ENCODE measurements at places on chromosomes 7 and 10. TPM values are rescaled to one million over a fixed set of nuclear protein-coding genes. Genes with fewer than 3 reads are reported as not detected.
A peak's percentile ranks its signal among the peaks of the same experiment; 100 is the strongest.

The CTTNBP2 gene
- total RNA-seq, result 41.1 TPM

The LIPF gene
- not detected for total RNA-seq

The SGCE gene
- 59.6 TPM for total RNA-seq

The SPDYE11 gene
- total RNA-seq, result not detected

The PAX2 gene
- 102 TPM for total RNA-seq

The CYP2C19 gene
- 0.28 TPM for total RNA-seq

The GPR15LG gene
- 0.44 TPM for total RNA-seq

The ITPRID1 gene
- not detected for total RNA-seq

- no peak for DNase-seq
These were observed 315.3 kb downstream of the CXCL12 start for GRCh38 chr10:44069573-44069972.

- DNase-seq, result no peak
These were observed 43.2 kb upstream of the GDF10 start for GRCh38 chr10:47256751-47257336.

DNA sequence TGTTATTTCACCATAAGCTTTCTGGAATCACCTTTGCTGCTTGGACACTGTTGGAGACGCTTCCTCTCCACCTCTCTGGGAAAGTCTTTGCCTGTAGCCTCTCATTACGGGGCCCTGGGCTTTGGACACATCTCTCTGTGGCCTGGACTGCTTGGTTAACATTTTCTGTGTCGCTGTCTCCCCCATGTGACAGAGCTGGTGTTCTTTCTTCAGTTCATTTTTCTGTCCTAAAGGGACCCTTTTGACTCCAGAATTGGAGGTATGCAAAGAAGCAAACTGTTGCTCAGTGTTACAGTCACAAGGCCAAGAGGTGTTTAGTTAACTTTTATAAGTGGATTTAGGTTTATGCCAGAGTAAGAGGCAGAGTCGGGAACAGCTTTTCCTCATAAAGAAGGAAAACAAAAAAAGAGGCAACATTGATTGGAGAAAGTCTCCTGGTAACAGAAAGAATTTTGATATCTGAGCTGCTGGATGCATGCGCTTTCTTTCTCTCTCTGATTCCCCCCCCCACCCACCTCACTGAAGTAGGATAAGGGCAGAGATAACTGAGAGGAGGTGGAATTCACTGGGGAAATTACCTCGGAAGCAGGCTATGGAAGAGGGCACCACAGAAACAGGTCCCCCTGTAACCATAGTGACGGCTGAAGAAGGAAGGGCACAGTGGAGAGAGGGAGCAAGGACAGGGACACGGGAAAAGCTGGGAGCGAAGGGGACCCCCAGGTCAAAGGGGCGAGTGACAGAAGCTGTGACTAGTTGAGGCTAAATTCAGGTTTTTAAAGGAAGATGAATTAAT, 57.8 kb downstream of the LGI1 start:
- no peak for DNase-seq

- no peak for DNase-seq
These were observed 43.3 kb upstream of the HBP1 start for GRCh38 chr7:107125475-107125874.

DNA sequence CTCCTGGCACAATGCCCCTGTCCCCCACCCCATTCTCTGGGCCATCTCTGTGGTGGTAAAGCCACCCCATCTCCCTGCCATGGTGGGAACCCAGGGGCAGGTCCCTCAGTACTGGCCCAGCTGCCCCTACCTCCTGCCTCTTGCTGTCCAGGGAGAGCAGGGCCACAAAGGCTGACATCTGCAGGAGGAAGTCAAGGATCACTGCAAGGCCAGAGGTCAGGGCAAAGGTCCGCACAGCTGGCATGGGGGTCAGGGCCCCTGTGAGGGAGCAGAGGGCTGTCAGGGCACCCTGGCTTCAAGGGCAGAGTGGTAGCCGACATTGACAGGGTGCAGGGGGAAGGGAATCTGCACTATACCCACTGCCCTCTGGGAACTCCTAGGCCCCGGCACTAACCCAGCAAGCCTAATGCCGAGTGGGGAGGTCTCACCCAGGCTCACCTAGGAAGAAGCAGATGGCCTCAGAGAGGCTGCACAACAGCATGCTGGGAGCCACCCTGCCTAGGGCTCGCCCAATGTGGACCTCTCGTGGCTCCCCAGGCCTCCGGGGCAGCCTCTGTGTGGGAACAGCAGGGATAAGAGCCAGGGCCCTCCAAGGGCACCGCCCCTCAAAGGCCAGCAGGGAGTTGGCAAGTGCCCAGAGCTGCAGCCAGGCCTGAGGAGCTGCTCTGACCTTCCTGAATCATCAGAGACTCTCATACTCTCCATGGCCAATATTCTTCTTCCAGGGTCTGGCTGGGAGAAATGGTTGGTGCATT, 7.7 kb downstream of the NPC1L1 start:
- DNase-seq, result no peak

- DNase-seq, result no peak
These were observed 122.6 kb downstream of the MARCHF5 start for GRCh38 chr10:92413519-92413918.

DNA sequence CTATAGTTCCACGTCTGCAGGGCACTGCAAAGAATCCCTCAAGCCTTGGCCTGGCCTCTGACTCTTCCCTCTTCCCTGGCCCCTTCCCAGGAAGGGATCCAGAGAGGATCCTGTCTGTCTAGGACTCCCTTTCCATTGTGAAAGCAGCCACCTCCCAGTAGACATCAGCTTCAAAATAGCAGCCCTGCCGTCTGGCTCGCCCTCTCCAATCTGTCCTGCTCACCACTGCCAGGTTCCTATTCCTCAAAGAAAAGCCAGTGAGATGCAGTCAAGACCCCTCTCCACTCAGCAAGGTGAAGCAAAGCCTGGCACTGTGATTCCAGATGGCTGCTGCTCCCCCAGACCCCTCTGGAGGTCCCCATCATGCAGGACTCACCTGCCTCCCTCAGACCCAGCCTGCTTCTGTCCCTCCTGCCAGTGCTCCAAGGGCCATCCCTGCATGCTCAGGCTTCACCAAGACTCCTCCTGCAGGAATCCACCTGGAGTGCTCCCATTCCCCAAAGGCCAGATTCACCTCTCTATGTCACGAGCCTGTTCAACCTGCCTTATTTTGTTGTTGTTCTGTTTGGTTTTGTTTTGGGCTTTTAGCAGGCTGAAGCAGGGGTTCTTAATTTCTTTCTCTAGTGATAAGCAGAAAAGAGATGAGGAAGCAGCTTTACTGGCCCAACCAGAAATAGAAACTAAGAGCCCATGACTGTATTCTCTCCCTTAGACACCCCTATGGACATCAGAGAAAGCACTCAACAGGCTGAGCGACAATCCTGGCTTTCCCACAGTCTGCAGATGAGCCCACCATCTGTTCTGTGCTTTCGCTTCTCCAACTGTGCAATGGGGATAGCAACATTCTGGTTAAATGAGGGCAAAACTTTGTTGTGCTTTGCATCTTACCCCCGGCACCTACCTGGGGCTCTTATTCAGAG, 305.1 kb downstream of the GRID1 start:
- DNase-seq, result peak; percentile 6

GRCh38 chr10:34612446-34612845, 202.7 kb downstream of the PARD3 start:
- no peak for DNase-seq

GRCh38 chr7:156903232-156903909, 10.4 kb upstream of the LMBR1 start:
- DNase-seq, result no peak

DNA sequence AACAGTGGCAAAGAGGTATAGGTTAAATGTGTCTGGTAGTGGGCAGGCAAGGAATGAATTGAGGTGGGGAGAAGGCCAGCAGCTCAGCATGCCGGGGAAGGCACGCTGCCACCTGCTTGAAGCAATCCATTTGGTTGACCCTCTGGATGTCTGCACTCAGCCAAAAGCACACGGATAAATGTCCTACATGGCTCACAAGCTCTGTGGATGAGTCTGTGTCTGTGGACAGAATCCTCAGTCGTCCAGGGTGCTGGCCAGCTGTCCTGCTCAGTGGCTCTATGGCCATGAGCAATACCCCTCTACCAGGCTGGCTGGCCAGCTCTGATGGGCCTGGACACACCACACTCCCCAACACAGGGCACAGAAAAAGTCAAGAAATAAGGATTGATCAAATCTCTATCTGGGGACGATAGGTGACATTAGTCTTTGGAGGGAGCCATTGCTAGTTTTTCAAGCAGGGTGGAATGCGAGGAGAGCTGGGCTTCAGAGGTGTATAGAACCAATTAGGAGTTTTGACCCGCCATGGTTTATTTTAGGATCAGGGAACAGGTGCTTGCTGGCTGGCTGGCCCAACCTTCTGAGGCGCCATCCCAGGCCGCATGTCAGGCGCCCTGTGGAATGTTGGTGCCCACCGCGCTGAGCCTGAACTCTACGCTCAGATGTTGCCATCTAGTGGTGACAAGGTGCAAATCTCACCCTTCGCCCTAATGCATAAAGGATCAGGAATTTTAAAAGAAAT, 493.4 kb downstream of the TNS3 start:
- peak; percentile 72 for DNase-seq

DNA sequence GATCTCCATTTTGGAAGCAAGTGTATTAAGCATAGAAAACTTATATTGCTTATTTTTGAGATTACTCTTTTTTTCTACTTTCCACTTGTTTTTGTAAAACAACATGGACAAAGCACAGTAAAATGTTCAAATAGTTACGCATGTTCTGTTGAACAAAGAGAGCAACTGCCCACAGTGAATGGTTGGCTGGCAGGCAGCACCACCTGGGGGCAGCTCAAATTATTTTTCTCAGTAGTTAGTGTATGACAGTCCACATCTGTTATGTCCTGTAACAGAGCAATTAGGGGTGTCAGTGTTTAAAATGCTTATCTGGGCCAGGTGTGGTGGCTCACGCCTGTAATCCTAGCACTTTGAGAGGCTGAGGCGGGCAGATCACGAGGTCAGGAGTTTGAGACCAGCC, 46.1 kb upstream of the CACUL1 start:
- DNase-seq, result peak; percentile 58

DNA sequence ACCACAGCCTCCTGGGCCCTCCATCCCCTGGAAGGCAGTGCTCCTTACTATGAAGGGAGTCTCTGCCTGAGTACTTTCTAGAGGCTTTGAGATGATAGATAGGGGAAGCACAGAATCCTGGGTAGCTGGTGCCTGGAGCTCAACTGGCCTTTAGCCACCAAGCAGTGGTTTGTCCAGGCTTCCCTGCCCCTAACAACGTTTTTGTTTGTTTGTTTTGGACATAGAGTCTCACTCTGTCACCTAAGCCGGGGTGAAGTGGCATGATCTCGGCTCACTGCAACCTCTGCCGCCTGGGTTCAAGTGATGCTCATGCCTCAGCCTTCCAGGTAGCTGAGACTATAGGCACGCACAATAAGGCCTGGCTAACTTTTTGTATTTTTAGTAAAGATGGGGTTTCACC, 289.4 kb downstream of the PLXNA4 start:
- no peak for DNase-seq

GRCh38 chr7:102305414-102306268, 19.0 kb downstream of the SH2B2 start:
- no peak for DNase-seq

DNA sequence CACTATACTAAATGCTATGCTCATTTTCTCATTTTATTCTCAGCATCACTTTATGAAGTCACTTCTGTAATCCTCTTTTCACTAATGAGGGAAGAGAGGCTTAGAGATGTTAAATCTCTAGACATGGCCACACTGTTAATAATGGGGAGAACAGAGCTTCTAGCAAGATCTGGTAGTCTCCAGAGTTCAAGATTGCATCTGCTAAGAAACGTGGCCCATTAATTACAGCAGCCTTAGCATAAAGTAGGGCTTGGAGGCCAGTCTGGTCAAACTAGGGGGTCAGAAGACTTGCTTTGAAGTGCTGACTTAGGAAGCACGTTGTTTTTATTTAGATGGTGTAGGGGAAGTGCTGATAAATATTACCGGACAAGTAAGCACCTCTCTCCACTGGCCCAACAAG, 29.3 kb downstream of the ARL4A start:
- no peak for DNase-seq

DNA sequence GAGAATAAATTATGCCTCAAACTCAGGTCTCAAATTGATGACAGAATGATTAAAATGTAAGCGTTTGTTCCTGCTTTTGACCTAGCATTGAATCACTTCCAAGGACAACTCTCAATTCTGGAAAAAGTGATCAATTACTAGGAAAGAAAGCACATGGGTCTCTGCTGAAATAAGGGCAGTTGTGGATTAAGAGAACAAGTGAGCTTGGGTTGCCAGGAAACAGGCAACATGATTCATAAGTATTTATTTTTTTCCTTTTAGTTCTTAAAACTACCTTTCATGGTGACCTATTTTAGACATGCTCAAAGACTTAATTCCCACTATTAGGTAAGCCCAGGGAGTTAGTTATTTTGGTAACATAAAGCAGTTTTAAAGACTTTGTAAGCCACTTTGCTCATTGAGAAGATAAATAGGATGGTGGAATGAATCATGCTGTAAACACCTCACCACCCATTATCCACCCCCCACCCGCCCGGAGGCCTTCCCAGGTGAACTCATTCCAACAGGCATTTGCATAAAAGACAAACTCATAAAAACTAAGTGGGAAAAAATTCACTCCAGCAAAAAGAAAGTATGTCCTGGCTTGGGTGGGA, 728.3 kb downstream of the SORCS1 start:
- DNase-seq, result no peak

- DNase-seq, result no peak
These were observed 14.0 kb upstream of the RAMP3 start for GRCh38 chr7:45143616-45144015.

DNA sequence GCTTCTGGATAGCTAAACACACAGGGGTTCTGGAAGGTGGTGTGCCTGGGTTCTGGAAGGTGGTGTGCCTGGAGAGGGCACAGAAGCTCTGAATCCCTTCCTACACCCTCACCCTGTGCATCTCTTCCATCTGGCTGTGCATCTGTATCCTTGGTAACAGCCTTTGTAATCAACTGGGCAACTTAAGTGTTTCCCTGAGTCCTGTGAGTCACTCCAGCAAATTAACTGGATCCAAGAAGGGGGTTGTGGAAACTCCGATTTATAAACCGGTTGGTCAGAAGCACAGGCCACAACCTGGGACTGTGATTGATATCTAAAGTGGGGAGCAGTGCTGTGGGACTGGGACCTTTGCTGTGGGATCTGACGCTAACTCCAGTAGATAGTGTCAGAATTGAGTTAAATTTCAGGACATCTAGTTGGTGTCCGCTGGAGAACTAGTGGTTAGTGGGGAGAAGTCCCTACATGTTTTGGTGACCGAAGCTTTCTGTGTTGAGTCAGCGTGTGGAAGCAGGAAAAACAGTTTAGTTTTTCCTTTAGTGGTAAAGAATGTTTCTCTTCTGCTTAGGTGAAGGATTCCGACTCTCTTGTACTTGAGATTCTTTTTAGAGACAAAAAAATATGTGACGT, 228.1 kb downstream of the BMPER start:
- DNase-seq, result no peak

- no peak for DNase-seq
These were observed 10.8 kb downstream of the MYL10 start for GRCh38 chr7:101618207-101618839.

DNA sequence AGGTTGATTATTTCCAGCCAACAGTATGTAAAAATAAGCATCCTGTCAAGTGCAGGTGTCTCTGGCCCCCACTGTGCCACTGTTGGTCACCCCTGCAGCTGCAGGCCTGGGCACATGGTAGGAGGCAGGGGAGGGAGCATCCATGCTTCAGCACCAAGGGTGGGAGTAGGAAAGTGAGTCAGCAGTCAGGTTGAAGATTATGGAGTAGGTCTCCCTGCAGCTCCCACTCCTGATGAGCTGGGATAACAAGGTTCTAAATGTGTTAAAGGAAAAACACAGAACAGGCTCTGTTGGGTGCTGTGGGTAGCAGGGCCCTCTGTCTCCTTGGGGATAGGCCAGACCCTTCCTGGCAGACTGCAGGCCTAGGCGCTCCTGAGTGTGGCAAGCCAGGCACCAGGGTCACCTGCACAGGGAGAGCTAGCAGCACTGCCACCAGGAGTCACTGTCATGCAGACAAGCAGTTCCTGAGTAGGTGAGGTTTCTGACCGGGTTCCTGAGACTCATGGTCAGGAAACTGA, 59.3 kb downstream of the NUDCD3 start:
- DNase-seq, result no peak

Measured in kidney (tissue), 22 donors.